Kidney tubule cell (primary cell): ENCODE measurements at places on chromosomes 16 and 17.

DNA sequence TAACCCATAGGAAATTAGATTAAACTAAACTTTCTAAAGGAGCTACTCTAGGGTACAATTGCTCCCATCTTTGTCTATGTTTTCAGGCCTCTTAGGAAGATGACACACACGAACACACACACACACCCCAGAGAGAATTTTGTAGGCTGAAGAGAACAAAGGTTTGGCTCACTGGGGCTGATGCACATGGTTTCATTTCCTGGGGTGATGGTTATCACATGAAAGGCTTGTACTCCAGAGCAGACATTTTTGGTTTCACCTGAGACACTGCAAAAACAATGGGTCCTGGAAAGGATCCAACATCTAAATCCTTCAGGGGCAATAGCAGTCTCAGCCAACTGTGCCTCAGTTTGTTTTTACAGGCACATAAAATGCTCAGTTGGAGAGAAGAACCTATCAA, 62.8 kb downstream of the GRB7 start:
- DNase-seq = peak; percentile 35

GRCh38 chr16:77674888-77675287, 47.4 kb upstream of the NUDT7 start:
- DNase-seq = no peak

GRCh38 chr17:83136156-83136555, 56.7 kb downstream of the METRNL start:
- no peak for DNase-seq

DNA sequence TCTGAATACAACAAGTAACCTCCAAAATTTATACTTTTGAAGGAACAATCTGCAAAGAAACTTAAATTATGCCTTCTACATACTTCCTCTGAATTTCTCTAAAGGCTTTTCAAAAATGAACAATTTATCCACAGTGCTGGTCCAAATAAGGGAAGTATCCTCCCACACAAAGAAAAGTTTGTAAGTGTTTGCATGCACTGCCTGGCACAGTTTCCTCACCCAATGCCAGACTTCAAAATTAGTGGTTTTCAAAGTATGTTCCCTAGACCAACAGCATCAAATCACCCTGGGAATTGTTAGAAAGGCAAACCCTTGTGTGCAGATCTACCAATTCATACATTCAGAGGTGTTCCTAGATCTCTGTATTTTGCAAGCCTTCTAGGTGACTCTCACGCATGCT, 82.5 kb downstream of the PCTP start:
- no peak for DNase-seq

- DNase-seq = no peak
Measured at GRCh38 chr17:34519282-34519681, 60.1 kb upstream of the TMEM132E start.

- no peak for DNase-seq
Measured at GRCh38 chr16:22337849-22338635, 36.4 kb downstream of the CDR2 start.

GRCh38 chr16:11224096-11224893, 31.7 kb downstream of the SOCS1 start:
- DNase-seq = no peak

DNA sequence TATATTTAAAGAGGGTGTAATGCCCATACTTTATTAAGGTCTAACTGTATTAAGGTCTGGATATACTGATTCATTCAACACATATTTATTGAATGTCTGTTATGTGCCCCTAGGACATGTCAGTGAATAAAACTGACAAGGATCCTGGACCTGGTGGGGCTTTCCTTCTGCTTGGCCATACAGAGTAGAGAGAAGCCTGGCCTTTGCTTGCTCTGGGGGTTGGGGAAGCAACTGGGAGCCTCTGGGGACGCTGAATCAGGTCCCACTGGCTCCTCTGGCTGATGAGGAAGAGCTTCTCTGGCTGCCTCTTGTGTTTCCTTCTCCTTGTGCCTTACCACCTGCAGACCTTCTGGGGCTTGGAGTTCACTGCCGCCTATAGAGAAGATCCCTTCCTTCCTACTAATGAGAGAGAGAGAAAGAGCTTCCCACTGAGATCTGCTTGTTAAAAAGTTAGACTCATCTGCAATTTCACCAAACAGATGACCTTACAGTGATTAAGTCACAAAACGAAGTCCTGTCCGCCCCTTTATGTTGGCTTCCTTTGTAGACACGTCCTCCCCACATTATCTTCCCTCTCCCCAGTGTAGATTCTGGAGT, 49.7 kb downstream of the MSI2 start:
- no peak for DNase-seq

GRCh38 chr16:74472010-74472409, 50.7 kb upstream of the CLEC18B start:
- no peak for DNase-seq

GRCh38 chr17:72761431-72761830, 331.1 kb downstream of the SLC39A11 start:
- DNase-seq = no peak

DNA sequence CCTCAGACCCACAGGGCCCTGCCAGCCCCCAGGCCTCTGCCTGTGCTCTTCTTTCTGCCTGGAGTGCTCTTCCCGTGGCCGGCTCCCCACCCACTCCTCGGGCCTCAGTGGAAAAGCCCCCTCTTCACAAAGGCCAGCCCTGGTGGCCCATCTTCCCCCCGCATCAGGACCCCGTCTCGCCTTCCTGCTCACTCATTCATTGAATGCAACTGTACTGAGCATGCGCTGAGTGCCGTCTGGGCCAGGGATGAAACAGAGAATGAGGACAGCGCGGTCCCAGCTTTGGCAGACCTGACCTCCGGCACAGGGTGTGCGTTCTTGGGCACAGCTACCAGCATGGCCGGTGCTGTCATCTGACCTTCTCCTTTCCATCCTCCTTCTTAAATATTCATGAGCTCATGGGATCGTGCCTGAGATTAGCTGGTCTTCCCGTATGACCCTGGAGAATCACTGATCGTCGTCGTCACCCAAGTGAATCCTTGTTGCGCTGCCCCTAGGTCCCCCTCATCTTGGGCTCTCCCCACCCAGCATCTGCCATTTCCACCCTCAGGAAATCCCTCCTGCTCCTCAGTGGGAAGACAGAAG, 16.4 kb upstream of the OSGIN1 start:
- DNase-seq = no peak

DNA sequence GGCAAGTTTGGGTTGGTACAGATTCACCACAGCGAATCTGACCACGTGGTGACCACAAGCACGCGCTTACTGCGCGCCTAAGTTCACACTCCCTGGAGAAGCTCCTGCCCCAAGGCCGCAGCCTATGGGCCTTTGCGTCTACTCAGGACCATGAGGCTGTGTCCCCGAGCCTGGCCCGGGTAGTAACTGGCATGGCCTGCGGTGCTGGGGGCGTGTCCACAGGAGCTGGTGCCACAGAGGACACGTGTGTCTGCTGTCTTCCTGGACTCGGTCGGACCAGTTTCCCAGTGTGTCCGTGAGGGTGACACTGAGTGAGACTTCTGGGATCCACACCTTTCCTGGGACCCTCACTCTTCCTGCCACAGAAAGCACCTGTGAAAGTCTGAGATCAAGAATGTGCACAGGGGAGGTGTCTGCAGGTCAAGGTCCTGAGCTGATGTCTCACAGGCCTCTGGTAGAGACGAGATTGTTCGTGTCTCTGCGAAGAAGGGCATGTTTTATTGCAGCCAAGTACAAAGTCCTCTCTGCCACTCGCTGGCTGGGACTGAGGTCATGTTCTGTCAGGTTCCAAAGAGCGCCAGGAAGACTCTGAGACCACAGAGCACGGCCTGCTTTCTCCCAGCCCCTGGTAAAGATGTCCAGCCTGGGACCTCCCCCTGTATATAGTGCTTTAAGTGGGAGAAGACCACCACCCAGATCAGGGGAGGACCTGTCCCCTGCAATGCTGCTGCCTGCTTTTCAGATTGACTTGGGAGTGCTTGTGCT, 25.2 kb upstream of the CAPN15 start:
- DNase-seq = no peak

DNA sequence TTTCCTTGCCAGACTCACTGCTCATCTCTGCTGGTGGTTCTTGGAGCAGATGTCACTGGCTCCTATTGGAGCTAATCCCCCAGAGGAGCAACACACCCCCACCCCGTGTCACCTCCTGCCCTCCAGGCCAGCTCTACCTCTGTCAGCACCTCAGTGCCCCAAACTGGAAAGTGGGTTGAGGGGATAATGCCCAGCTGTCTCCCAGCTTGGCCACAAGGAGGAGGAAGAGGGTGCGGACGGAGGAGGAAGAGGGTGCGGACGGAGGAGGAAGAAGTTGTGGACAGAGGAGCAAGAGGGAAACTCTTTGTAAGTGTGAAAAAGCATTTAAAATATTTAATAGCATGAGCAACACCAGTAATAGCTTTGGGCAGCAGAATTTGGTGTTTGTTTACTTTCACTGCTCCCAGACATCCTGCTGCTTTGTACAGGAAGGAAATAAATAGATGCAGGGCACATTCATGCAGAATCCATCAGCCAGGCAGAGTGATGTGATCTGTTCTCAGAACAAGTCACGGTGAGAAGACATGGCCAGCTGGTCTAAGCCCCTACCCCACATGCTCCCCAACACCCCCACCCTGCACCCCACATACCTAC, 82.5 kb downstream of the C17orf67 start:
- DNase-seq = no peak

- peak; percentile 50 for DNase-seq
Measured at GRCh38 chr16:57941016-57941664, 29.8 kb downstream of the CNGB1 start.

DNA sequence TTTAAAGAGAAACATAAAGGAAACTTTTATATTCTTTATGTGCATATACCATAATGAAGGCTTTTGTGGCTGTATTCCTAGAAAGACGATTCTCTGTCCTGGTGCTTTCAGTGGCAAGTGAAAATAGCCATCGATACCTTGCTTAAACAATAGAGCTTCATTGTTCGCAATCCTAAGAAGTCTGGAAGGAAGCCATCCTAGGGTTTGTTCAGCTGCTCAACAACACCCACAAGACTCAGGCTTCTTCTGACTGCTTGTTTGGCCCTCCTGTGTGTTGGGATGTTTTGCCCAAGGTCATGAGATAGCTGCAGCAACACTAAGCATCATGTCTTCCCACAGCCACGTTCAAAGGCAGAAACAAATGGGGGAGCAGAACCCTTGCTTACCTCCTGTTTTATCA, 36.1 kb upstream of the COX10 start:
- no peak for DNase-seq

DNA sequence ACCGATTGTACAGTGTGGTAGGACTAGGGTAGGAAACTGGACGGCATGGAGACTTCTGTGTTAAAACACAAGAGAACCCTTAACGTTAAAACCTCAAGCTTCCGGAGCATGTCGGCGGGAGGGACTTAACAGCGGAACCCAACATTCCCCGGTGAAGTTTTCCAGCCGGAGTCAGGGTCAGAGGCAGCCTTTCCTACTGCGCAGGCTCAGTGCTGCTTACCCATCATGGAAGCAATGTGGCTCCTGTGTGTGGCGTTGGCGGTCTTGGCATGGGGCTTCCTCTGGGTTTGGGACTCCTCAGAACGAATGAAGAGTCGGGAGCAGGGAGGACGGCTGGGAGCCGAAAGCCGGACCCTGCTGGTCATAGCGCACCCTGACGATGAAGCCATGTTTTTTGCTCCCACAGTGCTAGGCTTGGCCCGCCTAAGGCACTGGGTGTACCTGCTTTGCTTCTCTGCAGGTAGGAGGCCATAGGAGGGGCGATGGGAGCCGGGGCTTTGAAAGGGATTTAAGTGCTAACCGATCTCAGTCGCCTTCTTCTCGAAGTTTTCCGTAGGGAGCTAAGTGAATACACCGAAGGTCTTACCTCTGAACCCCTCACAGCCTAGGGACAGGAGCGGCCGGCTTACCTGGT, at the start of gene PIGL:
Gene PIGL (plus strand): TSS at position 209 of the 634 bp plus-strand sequence. CDS start 17 bp downstream, at position 226.
- DNase-seq = peak; percentile 93

GRCh38 chr16:66976746-66977145, 11.6 kb upstream of the CES4A start:
- peak; percentile 18 for DNase-seq

- DNase-seq = no peak
Measured at GRCh38 chr16:70805380-70805779, 4.4 kb upstream of the VAC14 start.

DNA sequence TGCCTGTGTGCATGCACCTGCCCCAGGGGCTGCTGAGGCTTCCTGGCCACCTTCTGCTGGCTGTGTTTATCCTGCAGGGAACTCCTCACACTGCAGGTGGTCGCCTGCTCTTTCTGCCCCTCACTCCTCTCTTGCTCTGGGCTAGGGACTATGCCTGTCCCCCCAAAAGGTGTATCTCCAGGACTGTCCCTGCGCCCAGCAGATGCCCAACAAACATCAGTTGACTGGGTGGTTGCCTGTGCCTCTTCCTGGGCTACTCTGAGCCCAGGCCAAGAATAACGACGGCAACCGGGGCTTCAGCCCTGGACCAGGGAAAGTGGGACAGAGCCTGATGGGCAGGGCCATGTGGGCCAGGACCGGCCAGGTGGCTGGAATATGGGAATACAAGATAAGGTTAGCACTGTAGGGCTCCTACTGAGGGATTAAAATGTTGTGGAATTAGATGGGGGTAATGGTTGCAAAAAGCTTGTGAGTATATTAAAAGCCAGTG, 55.4 kb downstream of the VAC14 start:
- DNase-seq = no peak

DNA sequence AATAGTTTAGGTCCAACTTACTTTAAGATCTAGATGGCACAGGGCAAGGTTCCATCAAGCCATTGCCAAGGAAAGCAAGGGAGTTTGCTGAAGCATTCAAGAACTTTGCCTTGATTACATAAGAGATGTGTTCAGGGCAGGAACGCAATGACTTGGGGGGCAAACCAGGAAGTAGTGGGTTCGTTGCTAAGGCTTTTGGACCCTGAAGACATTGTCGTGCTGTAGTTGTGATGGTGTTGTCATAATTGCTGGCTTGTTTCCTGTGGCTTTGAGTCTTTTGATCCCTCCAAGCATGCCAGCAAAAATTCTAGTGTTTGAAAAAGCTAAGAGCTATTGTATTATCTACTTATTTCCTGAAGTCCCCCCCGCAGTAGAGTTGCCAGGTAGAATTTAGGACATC, 70.7 kb upstream of the HNF1B start:
- peak; percentile 68 for DNase-seq

DNA sequence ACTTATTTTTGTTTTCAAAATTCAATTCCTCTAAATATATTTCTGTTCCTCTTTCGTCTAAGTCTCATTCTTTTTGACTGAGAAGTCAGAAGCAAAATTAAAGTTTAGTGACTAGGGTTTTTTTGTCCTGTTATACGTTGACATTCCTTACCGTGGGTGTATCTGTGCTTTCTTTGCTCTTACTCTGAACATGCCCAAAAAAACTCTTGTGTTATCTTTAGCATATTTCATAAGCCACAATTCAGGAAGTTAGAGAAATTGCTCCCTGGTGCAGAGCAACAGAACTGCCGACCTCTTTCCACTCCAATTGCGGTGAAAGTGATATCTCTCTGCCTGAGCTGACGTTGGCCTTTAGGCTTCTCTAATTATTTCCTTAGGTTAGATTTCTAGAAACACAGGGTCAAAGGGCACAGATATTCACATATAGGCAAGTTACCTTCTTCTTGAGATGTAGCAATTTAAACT, 65.7 kb downstream of the CENPV start:
- DNase-seq = peak; percentile 30
